ENCODE measurements at places on chromosomes 6 and 20.

DNA sequence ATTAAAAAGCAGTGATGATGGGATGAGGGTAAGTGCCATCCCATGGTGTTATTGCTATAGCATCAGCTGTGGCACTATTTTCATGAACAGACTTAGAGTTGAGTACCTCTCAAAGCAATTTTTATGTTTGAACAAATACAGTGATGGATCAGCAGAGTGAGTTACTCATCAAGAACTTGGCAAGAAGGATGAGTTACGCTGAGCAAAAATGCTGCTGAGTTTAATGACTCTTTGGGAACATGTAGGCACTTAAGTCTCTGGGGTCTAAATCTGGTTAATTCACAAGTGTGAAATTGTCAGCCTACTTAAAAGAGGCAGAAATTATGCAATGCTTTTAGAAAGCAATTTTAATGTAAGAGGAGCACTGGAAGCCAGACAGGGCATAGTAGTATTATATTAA is 78.5 kb upstream of the AHI1 start:
- no peak for DNase-seq

GRCh38 chr6:53805725-53806124 is 10.9 kb downstream of the LRRC1 start:
- DNase-seq, result no peak

DNA sequence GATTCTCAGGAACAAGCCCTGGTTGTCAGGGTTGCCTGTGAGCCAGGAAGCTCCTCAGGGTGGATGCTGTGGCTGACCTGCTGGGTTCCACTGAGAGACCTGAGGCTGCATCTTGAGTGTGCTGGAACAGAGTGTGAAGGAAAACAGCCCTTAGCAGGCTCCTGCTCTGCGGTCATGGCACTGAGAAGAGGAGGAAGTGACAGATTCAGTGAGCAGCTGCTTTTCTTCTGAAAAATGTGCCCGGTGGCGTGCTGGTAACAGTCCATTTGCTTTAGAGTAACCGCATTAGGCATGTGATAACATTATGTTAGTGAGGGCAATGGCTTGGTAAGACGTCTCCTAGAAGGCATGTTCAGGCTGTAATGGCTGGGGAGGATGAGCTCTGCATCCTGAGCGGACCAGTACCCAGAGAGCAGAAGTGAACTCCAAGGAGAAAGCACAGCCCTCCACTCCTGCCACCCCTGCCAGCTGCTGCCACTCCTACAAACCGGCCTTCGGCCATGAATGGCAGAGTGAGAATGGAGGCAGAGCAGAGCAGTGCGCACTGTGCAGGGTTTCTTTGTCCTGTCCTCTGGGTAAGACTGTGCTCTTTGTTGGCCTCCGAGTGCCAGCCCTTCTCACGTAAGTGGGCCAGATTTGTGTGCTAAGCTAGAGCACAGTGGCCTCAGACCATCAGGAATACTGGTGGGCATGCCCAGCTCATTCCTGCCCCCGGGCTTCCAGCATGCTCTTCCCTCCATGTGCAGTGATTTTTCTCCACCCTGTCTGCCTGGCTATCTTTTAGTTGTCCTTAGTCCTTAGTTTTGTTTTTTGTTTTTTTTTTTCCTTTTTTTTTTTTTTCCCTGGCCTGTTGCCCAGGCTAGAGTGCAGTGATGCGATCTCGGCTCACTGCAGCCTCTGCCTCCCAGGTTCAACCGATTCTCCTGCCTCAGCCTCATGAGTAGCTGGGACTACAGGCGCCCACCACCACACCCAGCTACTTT is 98.1 kb upstream of the VSTM2L start:
- DNase-seq, result no peak

GRCh38 chr6:130693944-130694343 is 133.3 kb upstream of the SMLR1 start:
- no peak for DNase-seq

DNA sequence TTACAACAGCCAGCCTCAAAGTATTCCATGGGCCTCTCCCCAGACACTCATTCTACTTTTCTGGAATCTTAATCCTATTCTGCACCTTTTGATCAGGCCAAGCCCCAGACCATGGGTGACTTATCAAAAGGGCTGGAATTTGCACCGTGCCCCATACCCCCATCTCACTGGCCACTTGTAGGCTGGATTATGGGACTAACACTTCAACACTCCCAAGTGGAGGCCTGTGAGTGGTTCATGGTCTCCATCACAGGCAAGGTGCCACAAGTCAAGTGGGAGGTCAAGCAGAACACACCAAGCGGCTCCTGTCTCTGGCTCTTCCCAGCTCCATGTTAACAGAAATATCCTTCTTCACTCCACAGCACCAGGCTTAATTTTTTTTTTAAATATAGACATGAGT is 212.3 kb upstream of the HEY2 start:
- DNase-seq, result no peak

DNA sequence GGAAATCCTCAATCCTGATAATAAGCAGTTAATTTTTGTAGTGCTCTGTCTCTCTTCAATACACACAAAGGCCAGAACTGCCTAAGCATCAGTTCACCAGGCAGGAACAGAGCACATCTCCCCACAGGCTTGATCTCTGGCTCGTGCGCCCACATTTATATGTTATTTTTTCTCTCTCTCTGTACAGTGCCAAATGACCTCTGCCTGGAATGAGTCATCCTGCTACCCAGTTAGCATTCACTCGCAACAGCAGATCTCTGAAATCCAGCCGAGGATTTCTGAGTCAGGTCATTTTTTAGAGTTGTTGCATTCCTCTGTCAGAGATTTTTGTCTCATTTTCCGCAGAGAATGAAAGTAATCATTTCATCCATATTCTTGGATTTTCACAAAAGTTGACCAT is 107.1 kb downstream of the COL12A1 start:
- no peak for DNase-seq

DNA sequence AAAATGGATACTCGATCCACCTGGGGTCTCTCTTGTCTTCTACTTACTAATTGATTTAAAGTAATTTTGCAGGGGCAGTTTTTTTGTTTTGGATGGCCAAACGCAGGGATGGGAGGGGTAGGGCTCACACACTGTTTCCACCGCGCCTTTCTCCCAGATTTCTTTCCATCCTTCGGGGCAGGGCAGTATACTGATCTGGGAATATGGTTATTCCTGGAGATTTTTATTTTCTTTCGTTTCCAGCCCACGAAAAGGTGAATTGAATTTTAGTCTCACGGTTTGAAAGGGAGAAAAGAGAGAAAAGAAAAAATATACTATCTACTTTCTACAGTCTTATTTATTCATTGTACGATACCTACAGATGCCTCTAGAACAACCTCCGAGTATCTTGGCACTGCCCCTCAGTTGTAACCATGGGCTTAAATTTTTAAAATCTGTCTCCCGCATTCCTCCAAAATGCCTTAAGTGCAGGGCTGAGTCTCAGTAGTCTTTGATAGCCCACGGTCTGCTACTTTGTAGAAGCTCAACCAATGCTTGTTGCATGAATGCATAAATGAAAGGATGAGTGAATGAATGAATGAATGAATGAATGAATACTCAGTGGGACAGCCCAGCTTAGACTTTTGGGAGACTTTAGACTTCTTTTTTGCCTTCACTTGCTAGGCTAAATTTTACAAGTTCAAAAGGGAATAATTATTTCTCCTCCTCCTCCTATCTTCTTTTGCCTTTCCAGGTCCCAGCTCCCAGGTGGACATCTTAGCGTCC is 18.1 kb upstream of the TRIM27 start:
- DNase-seq, result no peak

- DNase-seq, result no peak
Measured at GRCh38 chr6:46486181-46486580, 5.1 kb downstream of the RCAN2 start.

GRCh38 chr6:67210450-67210849 is 1424.6 kb upstream of the ADGRB3 start:
- DNase-seq, result no peak

DNA sequence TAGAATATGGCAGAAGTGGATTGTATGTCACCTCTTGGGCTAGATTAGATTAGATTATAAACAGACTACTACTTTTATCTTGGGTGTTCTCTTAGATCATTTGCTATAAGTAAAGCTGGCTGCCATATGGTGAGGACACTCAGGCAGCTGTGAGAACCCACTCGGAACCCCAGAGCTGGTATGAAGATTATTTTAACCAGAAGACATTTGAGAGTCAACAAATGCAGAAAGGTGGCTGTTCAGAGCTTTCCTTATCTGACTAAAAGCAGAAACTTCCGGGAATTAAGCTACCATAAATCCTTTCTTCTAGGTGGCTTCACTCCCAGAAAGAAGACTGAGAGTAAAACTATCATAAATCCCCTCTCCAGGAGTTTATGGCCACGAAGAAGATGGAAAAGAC is 91.9 kb downstream of the RNGTT start:
- no peak for DNase-seq

- DNase-seq, result no peak
Measured at GRCh38 chr6:19754686-19755085, 82.5 kb upstream of the ID4 start.

DNA sequence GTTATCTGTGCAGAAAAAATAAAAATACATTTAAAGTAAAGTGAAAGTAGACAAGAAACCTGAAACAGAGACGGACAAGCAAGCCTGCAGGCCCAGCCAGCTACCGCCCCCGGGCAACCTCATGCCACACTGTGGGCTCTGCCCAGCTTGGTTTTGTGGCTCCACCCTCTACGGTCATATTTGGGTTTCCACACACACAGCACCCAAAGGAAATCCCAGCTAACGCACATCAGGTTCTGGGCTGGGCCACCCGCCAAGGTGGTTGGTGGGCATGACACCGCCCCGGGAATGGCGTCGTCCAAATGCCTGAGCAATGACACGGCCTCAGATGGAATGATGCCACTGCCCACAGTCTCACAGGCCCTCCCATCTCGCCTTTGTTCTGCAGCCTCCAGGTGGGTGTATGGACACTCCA is 22.9 kb downstream of the FAM110A start:
- no peak for DNase-seq

DNA sequence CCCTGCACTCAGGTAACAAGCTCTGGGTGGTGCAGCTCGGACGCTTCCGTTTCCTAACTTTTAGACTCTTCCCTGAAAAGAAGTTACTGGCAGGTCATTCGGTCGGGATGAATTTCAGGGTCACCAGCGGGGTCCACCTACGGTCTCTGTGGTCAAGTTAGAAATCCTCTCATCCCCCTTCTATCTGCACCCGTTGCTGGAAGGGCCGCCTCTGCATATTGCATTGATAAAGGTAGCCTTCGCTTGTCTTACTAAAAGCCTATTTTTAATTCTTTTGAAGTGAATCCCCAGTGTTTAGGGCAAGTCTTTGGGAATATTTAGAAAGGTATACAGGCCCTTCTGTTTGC is 47.3 kb downstream of the LRRN4 start:
- no peak for DNase-seq

DNA sequence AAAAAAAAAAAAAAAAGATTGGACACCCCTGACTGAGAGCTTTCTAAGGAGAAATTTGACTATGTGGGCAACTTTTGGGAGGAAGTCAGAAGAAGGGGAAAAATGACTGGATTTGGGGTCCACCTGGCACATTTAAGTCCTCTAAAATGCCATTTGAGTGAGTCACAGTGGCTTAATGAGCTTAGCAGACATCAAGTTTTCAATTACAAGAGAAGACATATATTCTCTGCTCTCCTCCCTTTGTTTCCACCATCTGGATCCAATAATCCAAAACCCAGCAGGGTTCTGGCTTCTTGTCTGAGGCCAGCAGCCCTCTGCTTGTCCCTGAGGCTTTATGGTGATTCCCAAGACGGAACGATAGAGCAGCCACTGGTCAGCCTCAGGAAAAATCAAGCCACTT is 6.9 kb downstream of the PI3 start:
- DNase-seq, result no peak

- no peak for DNase-seq
Measured at GRCh38 chr20:8154638-8155037, 22.6 kb downstream of the PLCB1 start.

GRCh38 chr6:81562169-81562568 is 190.3 kb downstream of the TENT5A start:
- no peak for DNase-seq

DNA sequence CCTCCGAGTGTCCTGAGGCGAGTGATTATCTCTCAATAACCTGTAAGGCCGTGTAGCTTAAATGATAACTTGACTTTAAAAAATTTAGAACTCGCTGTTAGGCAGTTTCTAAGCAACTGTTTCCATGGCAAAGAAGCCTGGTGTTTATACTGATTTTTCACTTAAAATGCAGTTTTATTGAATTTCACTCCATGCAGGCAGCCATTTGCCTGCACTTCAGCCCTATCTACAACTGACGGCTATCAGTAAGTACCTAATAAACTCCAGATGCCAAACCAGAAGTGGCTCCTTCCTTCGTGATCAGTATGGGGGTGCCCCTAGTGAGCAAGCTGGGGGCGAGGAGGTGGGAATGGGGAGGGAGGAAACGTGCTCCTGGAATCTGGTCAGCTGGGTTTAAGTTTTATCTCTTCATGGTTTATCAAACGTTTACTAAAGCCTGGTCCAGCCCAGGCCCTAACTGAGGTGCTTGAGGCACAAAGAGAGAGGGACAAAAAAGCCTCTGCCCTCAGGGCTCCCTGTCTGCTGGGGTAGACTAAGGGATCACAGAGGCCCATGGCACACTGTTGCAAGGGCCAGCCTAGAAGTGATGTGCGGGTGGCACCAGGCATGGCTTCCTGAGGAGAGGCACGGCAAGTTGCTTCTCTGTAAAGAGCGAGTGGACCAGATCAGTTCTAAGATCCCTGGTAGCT is 45.5 kb downstream of the TTI1 start:
- no peak for DNase-seq

- no peak for DNase-seq
Measured at GRCh38 chr6:16222826-16223225, 15.6 kb upstream of the GMPR start.

- no peak for DNase-seq
Measured at GRCh38 chr6:169205176-169206160, 48.2 kb downstream of the THBS2 start.

Data from stimulated activated CD4-positive, alpha-beta T cell treated with anti-CD3 and anti-CD28 coated beads, TNF-alpha, amount 100 ng/mL, for 1 hour (primary cell).